Upper lobe of left lung (tissue), 6 donors: ENCODE measurements at places on chromosomes 12 and 14.
A peak's percentile ranks its signal among the peaks of the same experiment; 100 is the strongest.

DNA sequence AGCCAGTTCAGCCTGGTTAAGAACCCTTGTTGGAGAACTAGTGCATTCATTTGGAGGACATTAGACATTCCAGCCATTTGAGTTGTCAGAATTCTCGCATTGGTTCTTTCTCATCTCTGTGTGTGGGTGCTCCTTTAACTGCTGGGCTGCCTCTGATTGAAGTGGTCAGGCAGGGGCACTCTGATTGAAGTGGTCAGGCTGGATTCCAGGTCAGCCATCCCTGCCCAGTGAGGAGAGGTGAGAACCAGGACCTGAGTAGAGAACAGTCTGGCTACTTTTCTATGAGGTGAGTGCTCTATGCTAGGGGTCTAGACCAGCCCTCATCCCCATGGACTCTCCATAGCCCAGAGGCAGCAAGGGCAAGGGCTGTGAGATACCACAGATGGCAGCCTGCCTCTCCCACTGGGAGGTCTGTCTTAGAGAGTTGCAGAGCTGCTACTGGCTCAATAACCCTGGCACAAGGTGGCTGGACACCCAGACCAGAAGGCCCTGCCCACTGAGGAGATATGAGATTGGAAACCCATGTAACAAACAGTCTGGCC, 691.6 kb downstream of the TMTC2 start:
- DNase-seq = no peak

GRCh38 chr12:12123036-12123604, 52.4 kb downstream of the BCL2L14 start:
- DNase-seq = no peak

DNA sequence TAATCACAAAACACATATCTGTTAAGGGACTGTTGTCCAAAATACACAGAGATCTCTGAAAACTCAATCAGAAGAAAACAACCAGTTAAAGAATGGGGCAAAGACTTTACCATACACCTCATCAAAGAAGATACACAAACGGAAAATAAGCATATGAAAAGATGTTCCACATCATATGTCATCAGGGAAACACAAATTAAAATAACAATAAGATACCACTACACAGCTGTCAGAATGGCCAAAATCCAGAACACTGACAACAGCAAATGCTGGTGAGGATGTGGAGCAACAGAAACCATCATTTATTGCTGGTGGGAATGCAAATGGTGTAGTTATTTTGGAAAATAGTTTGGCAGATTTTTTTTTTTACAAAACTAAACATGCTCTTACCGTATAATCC, 220.5 kb upstream of the FOXN3 start:
- DNase-seq = no peak

GRCh38 chr12:25578411-25579143, 25.5 kb upstream of the LMNTD1 start:
- DNase-seq = no peak

DNA sequence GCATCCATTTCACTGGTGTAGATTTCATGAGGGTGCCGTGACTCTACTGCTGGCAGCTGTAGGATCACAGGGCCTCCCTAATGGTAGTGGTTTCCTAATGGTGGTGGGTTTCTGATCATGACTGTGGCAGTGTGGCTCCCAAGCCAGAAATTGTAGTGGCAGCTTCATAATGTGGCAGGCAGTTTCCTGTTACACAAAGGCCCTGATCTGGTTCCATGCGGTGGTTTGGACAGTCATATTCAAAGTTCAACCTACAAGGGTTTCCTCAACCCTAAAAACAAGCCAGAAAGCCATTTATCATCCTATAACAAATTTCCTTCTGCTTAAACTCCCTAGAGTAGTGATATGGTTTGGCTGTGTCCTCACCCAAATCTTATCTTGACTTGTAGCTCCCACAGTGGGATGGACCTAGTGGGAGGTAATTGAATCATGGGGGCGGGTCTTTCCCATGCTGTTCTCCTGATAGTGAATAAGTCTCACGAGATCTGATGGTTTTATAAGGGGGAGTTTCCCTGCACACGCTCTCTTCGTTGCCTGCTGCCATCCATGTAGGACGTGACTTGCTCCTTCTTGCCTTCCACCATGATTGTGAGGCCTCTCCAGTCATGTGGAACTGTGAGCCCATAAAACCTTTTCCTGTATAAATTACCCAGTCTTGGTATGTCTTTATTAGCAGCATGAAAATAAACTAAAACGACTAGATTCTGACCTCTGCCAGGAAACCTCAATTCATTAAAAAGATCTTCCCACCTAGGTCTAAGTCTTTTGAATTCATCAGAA, 257.1 kb downstream of the EFCAB11 start:
- DNase-seq = no peak

GRCh38 chr14:103436533-103436932, 51.3 kb downstream of the MARK3 start:
- DNase-seq = no peak

DNA sequence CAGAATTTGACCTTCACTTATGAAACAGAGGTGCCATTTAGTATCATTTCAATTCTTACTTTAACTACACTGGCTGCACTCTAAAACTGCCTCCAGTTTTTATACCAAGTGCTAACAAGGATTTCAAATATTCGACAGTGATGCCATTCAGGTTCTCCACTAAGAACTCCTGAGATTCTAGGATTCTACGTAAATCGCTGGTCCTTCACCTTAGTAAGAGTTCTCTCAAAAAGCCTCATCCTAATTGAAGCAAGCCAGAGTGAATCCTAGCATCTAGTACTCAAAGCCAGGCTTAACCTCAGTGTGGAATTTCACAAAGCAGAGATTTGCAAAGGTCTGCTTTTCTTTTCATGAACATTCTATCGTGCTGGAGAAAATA, 3.5 kb downstream of the SLC38A2 start:
- no peak for DNase-seq

DNA sequence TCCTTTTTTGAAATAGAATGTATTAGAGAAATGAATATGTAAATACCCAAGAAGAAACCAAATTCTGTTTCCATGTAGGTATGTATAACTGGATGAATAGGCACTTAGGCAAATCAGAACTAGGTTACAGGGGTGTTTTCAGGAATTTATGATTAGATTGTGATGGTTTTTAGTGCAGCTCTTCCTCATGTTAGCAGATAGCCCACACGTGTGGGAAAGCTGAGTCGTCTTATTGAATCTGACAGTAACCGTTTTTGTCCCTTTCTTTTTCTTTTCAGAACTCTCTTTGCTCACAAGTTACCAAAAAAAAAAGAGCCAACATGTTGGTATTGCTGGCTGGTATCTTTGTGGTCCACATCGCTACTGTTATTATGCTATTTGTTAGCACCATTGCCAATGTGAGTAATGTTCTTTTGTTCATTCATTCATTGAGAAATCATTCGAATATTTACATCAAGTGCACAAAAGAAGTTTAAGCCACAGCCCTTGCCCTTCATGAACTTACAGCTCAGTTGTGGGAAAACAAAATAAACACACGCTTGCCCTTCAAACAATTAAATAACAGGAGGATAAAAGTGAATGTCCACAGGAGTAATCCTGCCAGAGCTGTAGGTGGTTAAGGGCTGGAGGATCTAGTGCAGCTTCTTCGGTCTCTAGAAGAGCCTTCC, 14.8 kb downstream of the EMP1 start:
- DNase-seq = no peak

- peak; percentile 40 for DNase-seq
Measured at GRCh38 chr12:51388069-51388799, 3.0 kb downstream of the GALNT6 start.

GRCh38 chr14:101102875-101103274, 199.4 kb upstream of the RTL1 start:
- DNase-seq = peak; percentile 19

- peak; percentile 38 for DNase-seq
Measured at GRCh38 chr12:120698665-120699064, 11.6 kb upstream of the UNC119B start.
